ENCODE measurements at places on chromosomes 12 and 14.

DNA sequence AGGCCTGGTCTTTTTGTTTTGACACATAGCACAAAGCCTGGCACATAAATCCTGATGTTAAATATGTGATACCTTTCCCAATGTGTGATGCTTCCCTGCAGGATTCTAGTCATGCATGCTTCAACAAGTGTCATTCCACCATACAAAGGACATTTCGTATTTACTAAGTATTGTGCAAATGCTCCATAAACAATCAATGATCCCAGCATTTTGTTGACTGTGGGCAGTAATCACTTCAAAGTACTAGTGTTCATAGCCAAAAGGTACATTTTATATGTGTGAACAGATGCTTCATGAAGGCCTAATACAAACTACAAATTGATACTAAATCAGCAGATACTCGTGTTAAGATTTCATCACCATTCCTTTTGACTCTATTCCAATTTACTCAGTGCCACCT is 4.4 kb downstream of the CCNB1IP1 start:
- no peak for DNase-seq

DNA sequence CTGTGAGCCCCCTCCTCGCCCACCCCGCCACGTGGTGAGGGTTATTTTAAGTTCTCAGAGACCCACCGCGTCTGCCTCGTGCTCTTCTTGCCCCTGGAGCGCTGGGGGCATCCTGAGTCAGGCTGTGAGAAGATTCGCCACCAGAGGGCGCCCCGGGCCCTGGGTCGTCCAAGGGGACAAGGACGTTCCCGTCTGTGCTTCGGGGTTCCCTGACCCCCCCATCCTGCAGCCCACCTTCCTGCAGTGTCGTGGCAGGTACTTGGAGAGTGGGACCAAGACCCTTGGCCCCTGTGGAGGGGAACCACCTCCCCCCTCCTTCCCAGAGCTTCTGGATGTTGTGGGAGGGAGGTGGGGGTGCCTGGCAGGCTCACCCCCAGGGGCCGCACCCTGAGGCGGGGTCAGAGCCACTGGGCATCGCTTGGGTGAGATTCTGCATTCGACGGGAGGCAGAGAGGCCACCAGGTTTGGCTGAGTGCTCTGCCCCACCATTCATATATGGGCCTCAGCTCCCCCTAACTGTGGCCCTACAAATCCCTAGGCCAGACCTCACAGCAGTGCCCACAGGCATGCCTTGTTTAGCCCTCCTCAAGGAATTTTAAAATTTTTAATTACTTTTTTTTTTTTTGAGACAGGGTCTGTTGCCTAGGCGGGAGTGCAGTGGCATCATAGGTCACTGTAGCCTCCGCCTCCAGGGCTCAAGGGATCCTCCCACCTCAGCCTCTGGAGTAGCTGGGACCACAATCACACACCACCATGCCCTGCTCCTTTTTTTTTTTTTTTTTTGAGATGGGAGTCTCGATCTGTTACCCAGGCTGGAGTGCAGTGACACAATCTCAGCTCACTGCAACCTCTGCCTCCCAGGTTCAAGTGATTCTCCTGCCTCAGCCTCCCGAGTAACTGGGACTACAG is 17.0 kb downstream of the RHOF start:
- no peak for DNase-seq

DNA sequence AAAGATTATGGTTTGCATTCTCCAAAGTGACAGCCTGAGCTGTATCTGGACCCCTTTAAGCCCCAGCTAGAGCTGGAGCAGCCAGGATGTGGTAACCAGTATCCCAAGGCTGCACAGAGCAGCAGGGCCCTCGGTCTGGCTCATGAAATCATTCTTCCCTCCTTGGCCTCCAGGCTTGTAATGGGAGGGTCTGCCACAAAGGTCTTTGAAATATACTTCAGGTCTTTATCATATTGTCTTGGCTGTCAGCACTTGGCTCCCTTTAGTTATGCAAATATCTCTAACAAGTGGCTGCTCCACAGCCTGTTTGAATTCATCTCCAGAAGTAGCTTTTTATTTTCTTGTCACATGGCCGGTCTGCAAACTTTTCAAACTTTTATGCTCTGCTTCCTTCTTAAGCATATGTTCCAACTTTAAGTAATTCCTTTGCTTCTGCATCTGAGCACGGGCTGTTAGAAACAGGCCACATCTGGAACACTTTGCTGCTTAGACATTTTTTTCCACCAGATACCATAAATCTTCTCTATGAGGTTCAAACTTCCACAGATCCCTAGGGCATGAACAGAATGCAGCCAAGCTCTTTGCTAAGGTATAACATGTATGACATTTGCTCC is 663.4 kb upstream of the MIS18BP1 start:
- DNase-seq: no peak

DNA sequence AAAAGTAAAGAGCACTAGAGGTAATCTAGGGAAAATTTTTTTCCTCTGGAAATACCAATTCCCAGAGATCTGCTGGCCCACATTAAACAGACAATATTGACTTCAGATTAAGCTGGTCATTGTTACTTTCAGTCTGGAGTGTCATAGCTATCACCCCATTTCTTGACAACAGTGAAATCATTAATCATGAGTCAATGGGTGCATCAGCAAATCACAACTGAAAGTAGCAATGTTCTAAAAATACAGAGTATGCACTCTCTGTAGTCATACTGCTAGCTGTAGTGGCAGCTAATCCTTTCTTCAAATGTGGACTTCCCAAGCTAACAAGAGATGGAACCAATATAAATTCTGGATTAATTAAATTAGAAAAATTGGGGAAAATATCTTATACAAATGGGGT is 129.9 kb downstream of the CPNE8 start:
- no peak for DNase-seq

GRCh38 chr12:45216230-45216982 is 511 bp downstream of the ANO6 start:
- no peak for DNase-seq

DNA sequence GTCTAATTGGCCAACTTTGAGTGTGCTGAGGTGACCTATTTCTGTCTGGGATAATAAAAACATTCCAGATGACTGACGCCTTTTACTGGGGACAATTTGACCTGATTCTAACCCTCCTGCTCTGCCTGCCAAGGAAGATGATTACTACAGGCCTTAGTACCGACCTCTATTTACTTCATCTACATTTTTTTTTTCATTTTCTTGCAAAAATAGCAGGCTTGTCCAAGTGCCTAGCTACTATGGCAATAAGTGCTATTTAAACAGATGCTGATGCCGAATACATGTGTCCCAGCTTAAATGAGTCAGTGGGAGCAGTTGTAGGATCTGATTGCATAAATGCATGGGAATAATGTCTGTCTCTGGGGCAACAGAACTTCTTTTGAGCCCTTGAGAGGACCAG is 254.3 kb downstream of the RGS6 start:
- DNase-seq: no peak

GRCh38 chr14:27672047-27672446 is 1074.2 kb upstream of the NOVA1 start:
- DNase-seq: no peak

- DNase-seq: no peak
These were observed 41.2 kb upstream of the C12orf75 start for GRCh38 chr12:105289114-105289904.

DNA sequence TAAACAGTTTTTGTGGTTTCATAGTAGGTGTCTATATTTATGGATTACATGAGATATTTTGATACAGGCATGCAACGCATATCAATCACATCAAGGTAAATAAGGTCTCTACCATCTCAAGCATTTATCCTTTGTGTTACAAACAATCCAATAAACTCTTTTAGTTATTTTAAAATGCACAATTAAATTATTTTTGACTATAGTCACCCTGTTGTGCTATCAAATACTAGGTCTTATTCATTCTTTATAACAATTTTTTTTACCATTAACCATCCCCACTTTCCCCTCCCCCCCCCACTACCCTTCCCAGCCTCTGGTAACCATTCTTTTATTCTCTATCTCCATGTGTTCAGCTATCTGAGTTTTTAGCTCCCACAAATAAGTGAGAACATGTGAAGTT is 175.7 kb upstream of the FBXO33 start:
- no peak for DNase-seq

- DNase-seq: no peak
These were observed 18.8 kb downstream of the GNG2 start for GRCh38 chr14:51879170-51879569.

DNA sequence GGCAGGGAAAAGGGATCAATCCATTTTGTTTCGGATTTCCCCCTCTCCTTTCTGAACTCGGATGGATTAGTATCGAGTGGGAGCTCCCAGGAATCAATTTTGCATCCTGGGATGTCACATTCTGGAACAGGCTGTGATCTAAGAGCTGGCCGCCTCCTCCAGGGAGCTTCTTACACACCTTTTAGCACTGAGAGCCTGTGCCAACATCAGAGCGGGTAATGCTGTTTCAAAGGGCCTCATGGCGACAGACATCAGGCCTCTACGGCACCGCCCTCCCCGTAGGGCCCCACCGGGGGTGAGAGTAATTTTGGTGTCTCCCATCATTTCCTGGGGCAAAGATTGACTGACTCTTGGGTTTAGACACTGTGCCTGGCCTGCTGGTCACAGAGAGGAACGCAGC is 2.7 kb downstream of the GALNT9 start:
- DNase-seq: no peak

GRCh38 chr12:127121494-127122084 is 1145.4 kb upstream of the TMEM132C start:
- no peak for DNase-seq

GRCh38 chr12:6085841-6086240 is 38.6 kb downstream of the VWF start:
- no peak for DNase-seq

DNA sequence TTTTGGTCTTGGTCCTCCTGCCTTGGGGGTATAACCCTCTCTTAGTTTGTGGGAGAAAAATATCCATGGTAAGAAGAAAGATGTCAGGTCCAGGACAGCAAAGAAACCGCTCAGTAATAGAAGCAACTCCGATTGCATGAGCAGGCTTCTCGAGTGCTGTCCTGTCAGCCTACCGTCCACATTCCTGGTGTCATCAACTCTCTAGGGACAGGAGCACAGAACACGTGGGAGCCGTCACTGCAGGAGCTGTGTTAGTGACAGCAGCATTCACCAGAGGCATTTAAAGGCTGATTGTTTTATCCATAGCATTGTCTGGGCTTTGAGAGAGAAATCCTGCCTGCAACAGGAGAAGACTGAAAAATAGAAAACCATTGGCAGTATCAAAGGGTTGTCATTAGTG is 244.2 kb downstream of the CACNA1C start:
- no peak for DNase-seq

- no peak for DNase-seq
These were observed 61.6 kb downstream of the RIN3 start for GRCh38 chr14:92575061-92575747.

DNA sequence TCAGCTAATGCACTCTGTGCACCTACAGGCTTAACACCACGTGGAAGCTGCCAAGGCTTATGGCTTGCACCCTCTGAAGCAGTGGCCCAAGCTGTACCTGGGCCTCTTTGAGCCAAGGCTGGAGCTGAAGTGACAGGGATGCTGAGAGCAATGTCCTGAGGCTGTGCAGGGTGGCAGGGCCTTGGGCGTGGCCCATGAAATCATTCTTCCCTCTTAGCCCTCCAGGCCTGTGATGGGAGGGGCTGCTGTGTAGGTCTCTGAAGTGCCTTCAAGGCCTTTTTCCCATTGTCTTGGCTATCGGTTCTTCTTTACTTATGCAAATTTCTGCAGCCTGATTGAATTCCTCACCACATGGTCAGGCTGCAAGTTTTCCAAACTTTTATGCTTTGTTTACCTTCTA is 47.4 kb upstream of the TMTC1 start:
- no peak for DNase-seq

DNA sequence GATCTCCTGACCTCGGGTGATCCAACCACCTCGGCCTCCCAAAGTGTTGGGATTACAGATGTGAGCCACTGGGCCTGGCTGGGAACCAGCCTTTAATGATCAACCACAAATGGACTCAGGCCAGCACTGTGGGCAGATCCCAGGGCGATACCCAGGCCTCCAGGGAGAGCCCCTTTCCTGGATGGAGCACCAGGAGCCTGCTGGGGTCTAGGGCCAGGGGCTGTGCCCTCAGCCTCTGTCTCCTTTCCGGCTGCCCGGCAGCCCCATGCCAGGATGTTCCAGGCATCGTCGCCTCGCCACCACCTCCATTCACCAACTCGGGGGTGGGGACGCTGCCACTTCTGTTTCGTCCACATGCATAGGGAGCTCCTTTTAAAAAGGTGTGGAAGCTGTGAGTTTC is 2.3 kb downstream of the ADGRD1 start:
- DNase-seq: no peak

DNA sequence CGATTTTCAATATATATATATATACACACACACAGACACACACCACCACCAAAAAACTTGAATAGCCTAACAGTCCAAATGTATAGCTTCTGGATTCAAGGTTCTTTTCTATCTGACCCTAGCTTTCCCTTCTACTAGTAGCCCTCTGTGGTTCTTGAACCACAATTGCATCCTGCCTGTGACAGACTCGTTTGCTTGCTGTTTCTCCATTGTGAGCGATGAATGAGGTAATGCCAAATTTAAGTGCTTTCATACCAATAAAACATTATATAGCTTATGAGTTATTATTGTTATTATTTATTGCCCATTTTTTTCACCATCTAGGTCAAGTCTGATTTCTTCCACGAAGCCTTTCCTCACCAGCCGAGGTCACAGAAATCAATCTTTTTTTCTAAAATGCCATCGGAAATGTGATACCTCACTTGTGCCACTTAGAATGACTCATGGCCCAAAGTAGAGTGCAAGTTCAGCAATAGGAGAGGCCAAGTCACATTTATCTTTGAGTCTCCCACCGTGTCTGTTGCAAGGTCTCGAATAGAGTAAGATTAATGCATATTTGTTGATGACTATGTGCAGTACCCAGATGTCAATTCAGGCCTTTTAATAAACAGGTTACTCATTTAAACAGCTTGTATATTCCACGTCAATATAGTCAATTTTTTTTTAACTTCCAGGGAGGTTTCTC is 1015.8 kb upstream of the SEL1L start:
- no peak for DNase-seq

GRCh38 chr12:57461917-57462250 is 2.3 kb downstream of the GLI1 start:
- no peak for DNase-seq

DNA sequence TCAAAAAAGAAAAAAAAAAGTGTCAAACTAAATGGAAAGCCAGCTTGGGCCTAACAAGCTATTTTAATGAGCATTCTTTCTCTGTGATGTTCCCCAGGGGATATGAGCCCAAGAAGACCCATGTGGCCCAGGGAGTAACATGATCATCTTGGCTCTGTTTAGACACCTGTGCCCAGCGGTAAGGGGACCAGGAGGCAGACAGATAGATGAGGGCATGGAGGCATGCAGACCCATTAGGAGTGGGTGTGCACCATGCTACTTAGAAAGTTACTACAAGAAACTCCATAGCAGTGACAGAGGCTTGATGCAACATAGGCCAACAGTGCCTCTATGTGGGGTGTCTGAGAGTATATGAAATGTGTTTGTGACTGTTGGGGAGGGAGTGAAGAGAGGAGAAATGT is 3.1 kb upstream of the CREBL2 start:
- DNase-seq: peak; percentile 47

GRCh38 chr12:57695770-57696432 is 2.0 kb downstream of the OS9 start:
- no peak for DNase-seq

All from NCI-H526 (cell line).